C1 segment of cervical spinal cord (tissue), 14 donors: ENCODE measurements at places on chromosomes 12 and 14.

DNA sequence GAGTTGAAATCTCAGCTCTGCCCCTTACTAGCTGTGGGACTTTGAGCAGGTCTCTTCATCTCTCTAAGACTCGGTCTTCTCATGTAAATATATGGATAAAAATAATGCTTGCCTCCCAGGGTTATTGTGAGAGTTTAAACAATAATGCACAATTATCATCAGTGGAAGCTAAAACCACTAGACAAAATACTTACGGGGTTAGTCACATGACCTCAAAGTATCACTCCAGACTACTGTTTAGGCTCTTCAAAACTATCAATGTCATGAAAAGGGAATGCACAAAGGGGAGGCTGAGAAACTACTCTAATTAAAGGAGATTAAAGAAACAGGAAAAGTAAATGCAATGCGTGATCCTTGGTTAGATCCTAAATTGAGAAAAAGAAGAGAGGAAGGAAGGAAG lies 24.5 kb upstream of the TSPAN11 start:
- DNase-seq = no peak

- DNase-seq = no peak
These were observed 4.9 kb downstream of the OR10P1 start for GRCh38 chr12:55641595-55641994.

GRCh38 chr14:32696325-32697091 lies 242.2 kb upstream of the NPAS3 start:
- no peak for DNase-seq

DNA sequence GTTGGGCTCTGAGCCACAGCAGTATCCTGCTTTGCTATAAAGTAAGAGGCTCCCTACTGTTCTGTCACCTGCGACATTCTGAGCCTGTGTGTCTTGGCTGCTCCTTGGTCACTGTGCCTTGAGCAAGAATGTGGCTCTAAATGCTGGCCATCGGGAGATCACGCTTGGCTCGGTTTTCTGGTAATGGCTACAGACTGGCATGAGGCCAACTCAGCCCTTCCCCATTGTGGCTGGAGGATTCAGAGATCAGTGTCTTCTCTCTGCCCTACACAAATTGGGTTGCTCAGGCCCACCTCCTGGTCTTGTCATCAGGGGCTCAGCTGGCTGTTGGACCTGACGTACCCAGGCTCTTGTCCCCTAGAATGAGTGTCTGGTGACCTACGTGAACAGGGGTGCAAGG lies 94.5 kb downstream of the PLXNC1 start:
- DNase-seq = no peak

DNA sequence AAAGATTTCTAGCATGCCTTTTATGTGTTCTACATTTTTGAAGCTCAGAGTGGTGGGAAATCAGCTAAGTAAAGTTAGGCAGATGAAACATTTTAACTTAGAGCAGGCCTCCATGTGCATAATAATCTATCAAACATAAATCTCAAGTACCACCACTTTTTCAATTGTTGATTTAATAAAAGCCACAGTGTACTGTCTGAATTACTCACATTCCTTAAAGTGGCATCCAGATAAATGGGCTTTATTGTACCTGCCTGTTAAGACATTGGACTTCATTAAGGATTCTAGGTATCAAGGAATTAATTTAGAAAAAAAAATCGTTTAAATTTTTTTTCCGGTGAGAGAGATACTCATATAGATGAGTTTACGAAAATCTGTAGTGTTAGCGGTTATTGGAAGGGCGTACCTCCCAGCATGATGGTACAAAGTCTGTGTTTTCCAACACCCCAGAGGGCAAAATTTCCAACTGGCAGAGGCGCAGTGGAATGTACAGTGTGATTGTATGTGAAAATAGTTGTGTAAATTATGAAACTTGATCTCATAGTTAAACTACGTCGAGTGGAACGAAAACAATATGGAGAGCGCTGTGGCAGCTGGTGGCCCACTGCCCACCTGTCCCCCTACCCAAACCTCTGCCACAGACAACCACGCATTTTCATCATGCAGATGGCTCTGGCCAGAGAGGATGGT lies 25.0 kb downstream of the ELK3 start:
- no peak for DNase-seq

DNA sequence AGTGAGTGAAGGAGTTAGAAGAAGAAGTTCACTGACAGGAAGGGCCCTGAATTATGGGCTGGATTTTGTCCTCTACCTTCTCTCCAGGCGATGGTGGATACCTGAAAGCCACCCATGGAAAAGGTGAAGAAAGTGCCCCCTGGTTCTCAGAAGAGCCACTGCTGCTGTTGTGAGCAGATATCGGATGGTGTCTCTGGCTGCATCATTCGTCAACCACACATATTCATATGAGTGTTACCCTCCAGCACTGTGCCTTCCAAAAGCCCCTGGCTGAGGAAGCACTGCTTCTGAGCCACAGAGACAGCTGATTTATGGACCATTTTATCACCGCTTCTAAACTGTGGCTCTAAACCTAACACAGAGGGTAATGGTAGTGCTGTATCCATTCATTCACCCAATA lies 2.0 kb upstream of the ACTN1 start:
- DNase-seq = no peak

- no peak for DNase-seq
These were observed 1134.6 kb downstream of the BCL11B start for GRCh38 chr14:98137131-98138025.

DNA sequence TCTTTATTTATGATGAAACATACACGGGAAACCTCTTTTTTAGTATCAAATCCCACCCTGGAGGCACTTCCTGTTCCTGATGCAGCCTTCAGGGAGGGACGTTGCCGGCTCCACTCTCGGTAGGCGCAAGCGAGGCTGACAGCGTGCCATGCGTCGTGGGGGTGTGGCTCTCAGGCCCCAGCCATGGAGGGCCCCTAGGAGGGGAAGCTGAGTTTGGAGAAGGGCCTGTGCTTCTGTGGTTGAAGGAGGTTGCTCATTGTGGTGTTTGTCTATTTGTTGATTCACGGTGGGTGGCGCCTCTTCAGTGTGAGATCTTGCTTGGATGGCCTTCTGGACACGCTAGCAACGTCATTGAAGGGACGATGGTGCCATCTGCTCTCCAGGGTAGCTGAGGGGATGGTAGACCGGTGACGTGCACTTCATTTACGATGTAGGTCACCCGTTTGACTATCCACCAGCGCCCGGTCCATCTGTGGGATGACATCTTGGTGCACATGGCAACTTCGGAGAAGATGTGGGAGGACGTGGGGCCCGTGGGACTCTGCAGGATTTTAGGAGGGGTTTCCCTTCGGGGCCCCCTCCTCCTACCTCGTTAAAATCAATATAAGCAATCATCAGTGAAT lies 126.3 kb upstream of the RTL1 start:
- no peak for DNase-seq

GRCh38 chr12:50411051-50411660 lies 10.5 kb downstream of the LARP4 start:
- no peak for DNase-seq

GRCh38 chr14:102924632-102925588 lies 2.4 kb downstream of the AMN start:
- no peak for DNase-seq

DNA sequence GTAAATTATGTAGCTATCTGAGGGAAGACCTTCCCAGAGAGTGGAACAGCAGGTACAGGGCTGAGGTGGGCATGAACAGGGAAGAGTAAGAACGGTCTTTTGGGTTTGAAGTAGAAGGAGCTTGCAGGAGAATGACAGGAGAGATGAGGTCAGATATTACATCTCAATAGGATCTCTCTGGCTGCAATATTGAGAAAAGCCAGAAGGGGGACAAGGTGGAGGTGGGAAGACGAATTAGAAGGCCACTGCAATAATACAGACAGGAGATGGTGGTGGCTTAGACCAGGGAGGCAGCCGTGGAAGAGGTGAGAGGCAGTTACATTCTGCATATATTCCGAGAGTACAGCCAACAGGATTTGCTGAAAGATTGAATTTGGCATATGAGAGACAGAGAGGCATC lies 310.2 kb downstream of the APAF1 start:
- no peak for DNase-seq

- no peak for DNase-seq
These were observed 17.7 kb downstream of the AHSA1 start for GRCh38 chr14:77475432-77476115.

- no peak for DNase-seq
These were observed 397.8 kb downstream of the SEC23A start for GRCh38 chr14:38705220-38705619.

GRCh38 chr12:111638556-111638955 lies 39.4 kb upstream of the ATXN2 start:
- no peak for DNase-seq

GRCh38 chr12:103279444-103279843 lies 216.3 kb downstream of the C12orf42 start:
- DNase-seq = no peak

DNA sequence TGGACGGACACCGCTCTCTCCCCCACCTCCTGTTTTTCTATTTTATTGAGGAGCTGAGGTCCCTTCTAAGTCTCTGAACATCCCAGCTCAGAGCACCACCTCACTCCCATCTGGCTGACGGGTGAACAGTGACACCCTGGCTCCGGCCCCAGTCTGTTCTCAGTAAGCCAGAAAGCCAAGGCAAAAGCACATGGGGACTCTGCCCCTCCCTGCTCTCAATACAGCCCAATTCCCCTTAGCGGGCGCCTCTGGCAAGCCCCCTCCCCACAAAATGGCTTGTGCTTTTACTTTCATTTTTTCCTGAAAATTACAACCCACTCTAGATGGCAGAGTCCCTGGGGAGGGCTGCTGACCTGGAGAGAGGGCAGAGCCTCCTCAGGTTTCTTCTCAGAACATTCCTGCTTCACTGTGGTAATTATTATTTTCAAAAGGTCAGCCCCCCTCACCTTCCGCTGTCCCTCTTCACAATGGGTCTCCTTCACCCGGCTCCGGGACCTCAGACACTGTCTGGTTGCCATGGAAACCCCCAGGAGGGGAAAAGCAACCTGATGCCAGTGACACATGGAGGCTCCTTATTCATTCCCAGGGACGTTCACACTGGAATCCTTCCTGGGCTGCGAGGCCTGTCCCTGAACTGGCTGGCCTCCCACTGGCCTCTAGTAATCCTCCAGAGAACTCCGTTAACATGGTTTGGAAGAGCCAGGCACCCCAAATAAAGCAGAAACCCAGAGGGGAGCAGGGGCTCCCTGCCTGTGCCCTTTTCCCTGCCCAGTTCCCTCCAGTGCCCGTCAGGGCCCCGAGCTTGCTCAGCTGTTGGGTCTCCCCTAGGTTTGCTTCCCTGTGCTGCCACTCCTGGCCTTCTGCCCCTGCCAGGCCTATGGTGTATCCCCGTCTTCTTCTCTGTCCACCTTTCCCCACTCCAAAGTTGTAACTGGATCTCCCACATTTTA lies 15.9 kb downstream of the COL2A1 start:
- DNase-seq = no peak

- no peak for DNase-seq
These were observed 17.8 kb upstream of the MLEC start for GRCh38 chr12:120668868-120669840.

- no peak for DNase-seq
These were observed 37.3 kb downstream of the KCNA5 start for GRCh38 chr12:5081016-5081415.

- DNase-seq = no peak
These were observed 35.4 kb upstream of the NKX2-8 start for GRCh38 chr14:36617824-36618223.

- no peak for DNase-seq
These were observed 140.6 kb upstream of the PLEKHG7 start for GRCh38 chr12:92562063-92562734.

GRCh38 chr14:29684926-29685325 lies 242.7 kb downstream of the PRKD1 start:
- DNase-seq = no peak

DNA sequence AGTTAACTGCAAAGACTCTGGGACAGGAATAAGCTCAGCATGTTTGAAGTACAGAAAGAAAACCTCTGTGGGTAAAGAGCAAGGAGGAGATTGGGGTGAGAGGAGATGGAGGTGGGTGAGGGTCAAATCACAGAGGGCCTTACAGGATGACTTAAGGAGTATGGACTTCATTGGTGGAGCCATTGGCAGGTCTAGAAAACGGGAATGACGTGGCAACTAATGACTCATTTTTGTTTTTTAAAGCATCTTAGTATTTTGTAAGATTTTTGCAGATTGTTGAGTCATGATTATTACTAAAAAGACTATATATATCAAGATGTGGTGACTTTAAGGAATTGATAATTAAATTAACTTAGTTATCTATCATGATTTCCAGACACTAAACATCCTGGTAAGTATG lies 18.5 kb downstream of the UTP20 start:
- no peak for DNase-seq

DNA sequence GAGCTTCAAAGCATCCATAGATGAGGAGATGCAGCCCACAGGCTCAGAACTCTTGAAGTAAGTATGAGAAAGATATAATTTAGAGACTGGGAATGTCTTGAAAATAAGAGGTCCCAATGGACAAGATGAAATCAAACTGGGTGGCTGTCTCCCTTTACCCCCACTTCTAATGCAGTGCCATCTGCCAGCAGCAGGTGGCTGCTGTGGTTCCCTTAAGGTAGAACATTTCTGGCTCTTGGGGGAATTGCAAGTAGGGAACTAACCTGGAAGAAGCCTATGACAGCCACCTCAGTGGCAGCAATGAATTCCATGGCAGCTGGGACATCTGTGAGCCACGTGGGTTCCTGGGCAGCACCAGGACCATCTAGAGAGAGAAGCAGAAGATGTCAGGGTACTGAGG lies 648 bp downstream of the ERP27 start:
- DNase-seq = no peak

- no peak for DNase-seq
These were observed 132.6 kb downstream of the SLC38A6 start for GRCh38 chr14:61113561-61114225.

- DNase-seq = no peak
These were observed 417.6 kb downstream of the NAV3 start for GRCh38 chr12:78248321-78248720.

DNA sequence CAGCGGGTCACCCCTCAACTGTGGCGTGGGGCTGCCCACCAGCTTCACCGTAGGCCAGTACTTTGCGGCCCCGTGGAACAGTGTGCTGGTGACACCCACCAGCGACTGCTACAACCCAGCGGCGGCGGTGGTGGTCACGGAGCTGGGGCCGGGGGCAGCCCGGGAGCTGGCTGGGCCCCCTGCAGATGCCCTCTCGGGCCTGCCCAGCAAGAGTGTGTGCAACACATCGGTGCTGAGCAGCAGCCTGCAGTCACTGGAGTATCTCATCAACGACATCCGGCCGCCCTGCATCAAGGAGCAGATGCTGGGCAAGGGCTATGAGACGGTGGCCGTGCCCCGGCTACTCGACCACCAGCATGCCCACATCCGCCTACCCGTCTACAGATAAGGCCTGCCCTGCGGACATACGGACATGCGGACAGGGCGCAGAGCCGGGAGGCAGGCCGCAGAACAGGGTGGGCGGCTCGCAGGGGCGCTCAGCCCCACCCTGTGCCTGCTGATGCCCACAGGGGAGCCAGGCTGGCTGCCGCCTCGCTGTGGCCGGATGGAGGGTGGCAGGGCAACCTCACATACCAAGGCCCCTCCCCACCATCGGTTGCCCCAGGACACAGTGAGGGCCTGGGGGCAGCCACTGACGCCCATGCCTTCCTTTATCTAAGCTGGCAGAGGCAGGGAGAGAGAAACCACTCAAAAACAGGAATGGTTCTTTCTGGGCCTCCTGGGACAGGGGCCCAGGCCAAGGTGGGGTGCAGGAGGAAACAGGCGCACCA lies 55.5 kb downstream of the FAM222A start:
- DNase-seq = no peak
